Occipital lobe (tissue), 3 donors: ENCODE measurements at places on chromosomes 3 and 15.

- DNase-seq: no peak
Measured at GRCh38 chr3:144114767-144115166, 143.1 kb downstream of the DIPK2A start.

GRCh38 chr15:77060546-77060945, 10.4 kb downstream of the TSPAN3 start:
- peak; percentile 46 for DNase-seq

DNA sequence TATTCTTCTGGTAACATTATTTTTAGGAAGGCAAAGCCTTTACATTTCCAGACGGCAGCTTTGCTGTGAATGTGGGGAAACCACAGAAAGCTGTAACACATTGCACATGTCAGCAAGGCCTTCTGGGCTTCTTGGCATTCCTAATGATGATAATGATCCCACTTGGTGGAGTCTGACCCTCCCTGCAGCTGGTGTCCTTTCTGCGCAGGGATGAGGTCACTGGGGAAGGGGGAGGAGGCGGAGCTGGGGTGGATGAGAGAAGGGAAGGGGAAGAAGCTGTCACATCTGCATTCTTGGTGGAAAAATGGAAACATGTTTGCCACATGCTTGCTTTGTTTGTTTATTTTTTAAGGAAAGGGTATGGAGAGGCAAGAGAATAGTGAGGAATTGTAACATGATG, 68.6 kb downstream of the FILIP1L start:
- DNase-seq: no peak

DNA sequence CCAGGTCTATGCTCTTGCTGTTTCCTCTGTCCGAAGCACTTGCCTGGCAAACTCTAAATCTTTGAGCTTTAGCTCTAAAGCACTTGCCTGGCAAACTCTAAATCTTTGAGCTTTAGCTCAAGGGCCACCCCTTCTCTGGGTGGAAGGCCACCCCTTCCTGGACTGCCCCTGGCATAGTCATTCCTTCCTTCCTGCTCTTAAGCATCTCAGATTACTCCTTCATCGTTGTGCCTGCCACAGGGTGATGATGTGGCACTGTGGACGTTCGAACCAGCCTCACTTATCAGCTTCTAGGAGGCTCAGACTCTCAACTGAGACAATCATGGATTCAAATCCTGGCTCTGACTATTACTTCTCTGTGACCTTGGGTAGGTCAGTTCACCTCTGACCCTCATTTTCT, 10.5 kb upstream of the CRABP1 start:
- no peak for DNase-seq

- no peak for DNase-seq
Measured at GRCh38 chr3:127728417-127729015, 55.8 kb downstream of the ABTB1 start.

DNA sequence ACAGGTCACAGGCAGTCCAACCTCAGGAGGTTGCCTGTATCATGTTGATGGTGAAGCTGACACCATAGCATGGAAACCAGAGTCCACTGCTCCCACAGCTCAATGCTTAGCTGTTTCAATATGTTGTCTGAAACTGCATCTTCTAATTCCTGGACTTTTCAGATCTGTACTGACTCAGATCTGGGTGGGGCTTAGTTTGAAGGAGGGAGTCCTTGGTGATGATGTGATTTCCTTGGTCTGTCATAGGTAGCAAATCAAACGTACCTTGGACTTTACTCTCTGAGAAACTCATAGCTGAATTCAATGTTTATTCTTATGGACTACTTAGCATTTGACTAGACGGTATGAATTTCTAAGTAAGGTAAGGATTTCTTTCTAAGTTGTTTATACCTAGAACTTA, at the start of gene HHLA2:
Gene HHLA2, plus strand, starts transcription at position 310 of the 400 bp plus-strand sequence. CDS start 55,266 bp downstream, outside the sequence.
- no peak for DNase-seq

DNA sequence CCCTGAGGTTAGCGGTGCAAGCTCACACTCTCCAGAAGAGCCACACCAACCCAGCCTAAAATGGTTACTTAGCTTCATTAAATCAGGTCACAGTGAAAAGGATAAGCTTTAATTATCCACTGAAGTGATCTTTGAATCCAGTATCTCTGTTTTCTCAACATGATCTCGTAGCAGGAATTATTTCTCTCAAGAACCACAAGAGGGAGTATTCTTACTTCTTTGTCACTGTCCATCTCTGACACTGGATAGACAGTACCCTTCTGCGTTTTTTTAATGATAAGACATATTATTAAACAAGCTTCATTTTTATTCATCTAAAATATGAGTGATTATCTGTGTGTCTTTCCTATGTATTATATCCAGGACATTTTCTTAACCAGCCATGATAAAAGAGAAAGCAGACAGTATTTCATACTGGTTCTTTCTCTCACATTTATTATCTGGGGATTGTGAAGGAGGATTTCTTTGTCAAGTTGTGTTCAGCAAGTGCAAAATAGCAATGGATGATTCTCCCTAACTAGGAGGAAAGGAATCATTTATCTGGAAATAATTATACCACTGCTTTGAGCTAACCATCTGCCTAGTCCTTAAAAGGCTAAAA, 105.4 kb upstream of the CCDC54 start:
- DNase-seq: no peak

DNA sequence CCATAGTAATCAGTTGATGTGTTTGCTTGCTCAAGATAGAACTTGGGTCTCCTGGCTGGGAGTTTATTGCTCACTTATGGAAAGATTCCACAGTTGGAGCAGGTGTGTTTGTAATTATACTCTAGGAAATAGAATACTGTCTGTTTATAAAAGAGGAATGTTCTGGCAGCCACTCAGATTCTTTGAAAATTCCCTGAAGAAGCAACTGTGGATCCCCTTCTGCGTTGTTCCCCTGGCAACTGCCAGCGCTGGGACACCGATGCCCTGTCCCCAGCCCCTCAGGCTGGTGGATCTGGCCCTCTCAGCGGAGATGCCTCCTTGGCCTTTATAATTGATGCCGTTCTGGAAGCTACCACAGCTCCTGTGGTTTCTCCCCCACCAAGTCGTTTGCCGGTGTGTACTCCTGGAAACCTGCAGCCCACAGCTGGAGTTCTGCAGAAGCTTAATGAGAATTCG, 225.9 kb downstream of the ITPR1 start:
- no peak for DNase-seq

DNA sequence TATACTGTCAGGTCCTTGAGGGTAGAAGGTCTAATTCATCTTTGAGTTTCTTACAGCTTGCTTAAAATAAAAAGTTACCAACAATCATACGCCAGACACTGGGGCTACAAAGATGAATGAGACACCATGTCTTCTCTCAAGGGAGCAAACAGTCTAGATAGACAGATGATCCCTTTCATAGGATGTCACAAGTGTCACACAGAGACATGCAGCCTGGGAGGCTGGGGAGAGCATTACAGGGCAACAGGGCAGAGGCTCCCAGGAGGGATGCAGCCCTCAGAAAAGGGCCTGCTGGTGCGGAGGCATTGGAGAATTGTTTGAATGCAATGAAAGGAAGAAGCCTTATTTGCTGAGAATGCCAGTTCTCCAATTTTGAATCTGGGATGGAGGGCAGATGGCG, 39.0 kb downstream of the DRD3 start:
- no peak for DNase-seq

DNA sequence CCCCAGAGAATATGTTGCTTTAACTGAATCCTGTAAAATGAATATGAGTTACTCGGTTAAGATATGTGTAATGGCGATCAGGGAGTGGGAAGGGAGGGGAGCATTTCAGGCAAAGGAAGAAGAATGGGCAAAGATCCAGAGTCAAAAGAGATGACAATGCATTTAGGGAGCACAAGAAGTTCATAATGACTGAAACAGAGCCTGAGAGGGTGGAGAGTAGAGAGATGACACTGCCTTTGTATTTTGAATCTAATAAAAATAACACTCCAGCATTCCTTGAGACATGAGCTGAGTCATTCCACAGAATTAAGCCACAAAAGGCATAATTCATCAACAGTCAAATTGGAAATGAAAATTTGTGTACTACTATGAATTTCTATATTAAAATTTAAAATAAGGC, 105.3 kb upstream of the PEX5L start:
- DNase-seq: no peak

GRCh38 chr3:120743556-120744195, 1.1 kb downstream of the GTF2E1 start:
- no peak for DNase-seq

GRCh38 chr3:178437236-178437635, 99.0 kb upstream of the KCNMB2 start:
- DNase-seq: no peak

DNA sequence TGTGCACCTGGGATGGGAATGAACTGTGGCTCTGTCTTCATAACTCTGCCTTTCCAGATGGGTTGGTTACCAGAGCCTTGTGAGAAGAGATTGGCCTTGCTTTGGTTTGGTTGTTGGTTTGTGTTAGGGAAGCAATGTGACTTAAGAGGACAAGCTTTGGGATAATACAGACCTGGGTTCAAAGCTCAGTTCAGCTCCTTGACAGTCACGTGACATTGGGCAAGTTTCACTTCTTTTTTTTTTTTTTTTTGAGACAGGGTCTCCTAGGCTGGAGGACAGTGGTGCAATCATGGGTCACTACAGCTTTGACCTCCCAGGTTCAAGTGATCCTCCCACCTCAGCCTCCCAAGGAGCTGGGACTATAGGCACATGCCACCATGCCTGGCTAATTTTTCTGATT, 42.7 kb downstream of the CORO2B start:
- DNase-seq: no peak

GRCh38 chr15:35047528-35047927, 37.6 kb downstream of the NANOGP8 start:
- no peak for DNase-seq

- DNase-seq: no peak
Measured at GRCh38 chr15:71120428-71120944, 5.2 kb downstream of the THSD4 start.

- no peak for DNase-seq
Measured at GRCh38 chr3:150169330-150169940, 198.7 kb upstream of the PFN2 start.

DNA sequence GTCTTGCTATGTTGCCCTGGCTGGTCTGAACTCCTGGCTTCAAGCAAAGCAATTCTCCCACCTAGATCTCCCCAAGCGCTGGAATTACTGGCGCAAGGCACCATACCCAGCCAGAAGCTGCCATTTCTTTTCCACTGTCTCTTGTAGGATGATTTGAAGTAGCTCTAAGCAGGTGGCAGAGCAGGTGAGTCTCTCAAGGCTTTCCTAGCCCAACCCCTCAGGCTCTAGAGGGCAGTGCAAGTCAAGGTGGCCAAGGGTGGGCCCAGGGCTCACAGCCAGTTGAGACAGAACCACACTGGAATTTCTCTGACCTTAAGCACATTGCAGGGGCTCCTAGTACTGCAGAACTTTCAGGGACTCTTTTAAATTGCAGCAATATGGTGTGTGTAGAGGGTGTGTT, 15.6 kb upstream of the DAG1 start:
- DNase-seq: no peak

GRCh38 chr15:70281261-70281810, 183.6 kb upstream of the TLE3 start:
- DNase-seq: no peak

DNA sequence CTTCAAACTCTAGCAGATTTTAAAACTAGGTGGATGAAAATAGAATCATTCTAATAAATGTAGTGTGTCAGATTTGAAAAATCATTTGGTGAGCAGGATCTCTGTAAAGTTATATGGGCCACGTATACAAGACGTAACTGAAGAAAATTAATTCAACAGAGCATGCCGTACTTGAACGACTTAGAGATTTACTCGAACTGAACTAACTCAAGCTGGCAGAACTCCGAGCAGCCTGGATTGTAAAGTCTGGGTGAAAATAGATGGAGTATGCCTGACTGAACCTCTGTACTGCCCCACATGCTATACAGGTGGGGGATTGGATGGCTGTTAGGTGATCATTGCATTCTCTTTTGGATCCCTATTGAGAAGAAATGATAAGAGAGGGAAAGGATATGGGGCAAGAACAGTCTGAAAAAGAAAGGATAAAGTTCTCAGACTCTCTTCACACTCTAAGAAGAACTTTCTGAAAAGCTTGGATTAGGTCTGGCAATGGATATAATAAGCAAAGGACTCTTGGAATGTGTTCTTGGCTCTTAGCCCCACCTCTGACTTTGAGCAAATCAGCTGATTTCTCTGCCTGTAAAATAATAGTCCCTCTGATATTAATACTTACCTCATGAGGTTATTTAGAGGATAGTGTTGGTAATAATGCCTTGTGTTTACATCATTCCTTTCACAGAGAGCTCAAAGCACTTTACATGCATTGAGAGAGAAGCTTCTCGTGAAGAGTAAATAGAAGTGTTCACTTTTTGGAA, 147.5 kb downstream of the FILIP1L start:
- no peak for DNase-seq

- no peak for DNase-seq
Measured at GRCh38 chr3:31448035-31448881, 84.5 kb upstream of the STT3B start.

DNA sequence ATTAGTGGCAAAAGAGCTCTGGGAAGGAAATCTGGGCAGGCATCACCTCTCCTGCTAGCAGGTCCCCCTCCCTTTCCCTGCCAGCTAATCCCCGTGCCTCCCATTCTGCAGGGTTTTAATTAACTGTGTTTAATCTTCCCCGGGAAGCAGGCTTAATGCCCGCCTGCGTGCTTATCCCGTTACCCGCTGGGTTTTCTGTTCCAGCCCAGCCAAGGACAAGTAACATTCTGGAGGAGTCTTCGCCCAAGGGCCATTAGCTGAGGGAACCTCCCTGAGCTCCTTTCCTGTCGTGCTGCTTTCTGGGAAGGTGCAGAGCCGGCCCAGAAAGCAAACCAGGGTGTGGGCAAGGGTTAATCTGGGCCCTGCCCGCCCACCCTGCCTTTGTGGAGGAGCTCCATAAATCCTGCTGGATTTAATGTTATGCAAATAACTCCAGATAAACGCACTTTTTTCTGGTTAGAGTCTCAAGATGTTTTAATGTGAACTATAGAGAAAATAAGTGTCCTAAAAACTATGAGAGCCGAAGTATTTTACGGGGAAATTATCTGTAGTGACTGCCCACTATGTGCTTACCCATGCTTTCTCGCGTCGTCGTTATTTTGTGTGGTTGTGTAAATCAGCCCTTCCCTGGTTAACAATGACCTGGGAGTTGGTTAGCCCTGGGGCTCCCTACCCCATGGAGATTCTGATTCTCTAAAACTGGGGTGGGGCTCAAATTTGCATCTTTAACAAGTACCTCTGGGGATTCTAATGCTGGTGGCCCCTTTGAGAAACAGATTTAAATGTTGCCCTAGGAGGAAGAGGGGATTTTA, 25.9 kb downstream of the TRIM71 start:
- no peak for DNase-seq

GRCh38 chr15:65204236-65204930, 6.9 kb downstream of the CILP start:
- no peak for DNase-seq

GRCh38 chr3:43372809-43373559, 86.6 kb downstream of the SNRK start:
- DNase-seq: no peak
